ENCODE measurements at places on chromosomes 7 and 10.

DNA sequence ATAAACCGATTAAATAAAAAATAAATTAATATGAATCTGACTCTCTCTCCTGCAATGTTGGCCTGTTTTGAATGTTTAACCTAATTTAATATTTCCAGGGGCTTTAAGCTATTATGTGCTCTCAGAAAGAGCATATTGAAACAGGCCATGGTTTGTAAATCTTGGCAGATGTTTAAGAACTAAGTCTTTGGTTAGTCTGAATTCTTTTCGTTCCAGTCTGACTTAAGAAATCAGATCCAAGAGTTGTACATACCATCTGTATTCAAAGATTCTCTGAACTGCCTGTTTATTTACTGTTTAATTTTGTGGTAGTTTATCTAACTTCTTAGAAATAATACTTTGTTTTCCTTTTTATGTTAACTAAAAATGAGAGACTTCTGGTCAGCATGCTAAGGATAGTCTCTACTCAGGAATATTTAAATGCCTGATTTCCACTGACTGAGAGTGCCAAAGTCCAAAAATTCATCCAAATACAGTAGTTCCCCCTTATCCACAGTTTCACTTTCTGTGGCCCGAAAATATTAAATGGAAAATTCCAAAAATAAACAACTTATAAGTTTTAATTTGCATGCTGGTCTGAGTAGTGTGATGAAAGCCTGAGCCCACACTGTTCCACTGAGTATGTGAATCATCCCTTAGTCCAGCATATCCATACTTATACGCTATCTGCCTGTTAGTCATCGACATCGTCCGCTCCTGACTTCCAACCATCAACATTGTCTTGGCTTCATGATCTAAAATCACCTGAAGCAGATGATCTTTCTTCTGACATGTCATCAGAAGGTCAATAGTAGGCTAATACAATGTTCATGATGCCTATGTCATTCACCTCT lies 238.1 kb upstream of the CSTF2T start:
- peak; percentile 68 for DNase-seq

DNA sequence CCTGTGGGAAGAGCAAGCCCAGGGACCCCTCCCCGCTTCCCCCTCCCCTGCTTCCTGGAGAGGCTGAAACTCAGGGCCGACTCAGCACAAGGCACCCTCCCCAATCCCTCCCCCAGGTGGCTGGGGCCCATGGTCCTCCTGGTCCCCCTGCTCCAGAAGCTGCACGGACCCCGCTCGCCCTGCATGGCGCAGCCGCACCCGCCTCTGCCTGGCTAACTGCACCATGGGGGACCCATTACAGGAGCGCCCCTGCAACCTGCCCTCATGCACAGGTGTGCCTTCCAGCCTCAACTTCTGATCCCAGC lies 19.7 kb upstream of the ZNF862 start:
- no peak for DNase-seq

GRCh38 chr7:155745737-155746136 lies 66.5 kb downstream of the SHH start:
- DNase-seq: no peak

DNA sequence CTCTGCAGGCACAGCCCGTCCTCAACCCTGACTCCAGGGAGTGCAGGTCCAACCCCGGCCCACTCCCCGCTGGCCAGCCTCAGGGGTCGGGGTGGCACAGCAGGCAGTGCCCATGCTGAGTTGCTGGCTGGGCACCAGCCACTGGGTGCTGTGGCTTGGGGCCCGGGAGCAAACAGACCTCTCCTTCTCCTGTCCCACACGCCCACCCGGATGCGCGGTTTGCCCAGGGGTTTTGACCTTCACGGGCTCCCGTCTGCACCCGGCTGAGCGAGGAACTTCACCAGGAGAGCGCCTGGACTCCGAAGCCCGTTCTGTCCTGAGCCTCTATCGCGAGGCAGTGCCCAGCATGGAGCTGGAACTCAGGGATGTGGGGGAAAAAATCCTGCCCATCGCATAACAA lies 2.6 kb upstream of the GRIFIN start:
- DNase-seq: no peak

GRCh38 chr10:96281444-96282029 lies 10.2 kb upstream of the BLNK start:
- no peak for DNase-seq

GRCh38 chr7:109136893-109137292 lies 567.2 kb downstream of the DNAJB9 start:
- no peak for DNase-seq

- no peak for DNase-seq
Observed at GRCh38 chr10:93071674-93072224, 1.9 kb upstream of the CYP26A1 start.

DNA sequence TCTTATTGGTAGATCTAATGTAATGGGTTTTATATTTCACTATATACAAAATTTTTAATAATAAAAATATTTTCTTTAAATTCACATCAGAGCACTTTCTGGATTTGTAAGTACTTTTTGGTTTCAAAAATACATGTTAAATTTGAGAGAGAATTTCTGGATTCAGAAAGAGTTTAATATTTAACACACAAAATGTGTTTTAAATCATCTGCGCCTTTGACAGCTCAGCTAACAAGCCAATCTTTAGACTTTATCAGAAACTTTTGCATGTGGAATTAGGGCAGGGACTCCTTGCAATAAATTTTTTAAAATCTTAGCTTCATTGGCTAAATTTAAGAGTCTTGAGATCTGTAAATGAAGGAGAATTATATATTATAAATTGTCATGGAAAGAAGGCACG lies 32.7 kb upstream of the RHOBTB1 start:
- no peak for DNase-seq
